Putamen (tissue), 1 donor: ENCODE measurements at places on chromosomes 2 and 18.

DNA sequence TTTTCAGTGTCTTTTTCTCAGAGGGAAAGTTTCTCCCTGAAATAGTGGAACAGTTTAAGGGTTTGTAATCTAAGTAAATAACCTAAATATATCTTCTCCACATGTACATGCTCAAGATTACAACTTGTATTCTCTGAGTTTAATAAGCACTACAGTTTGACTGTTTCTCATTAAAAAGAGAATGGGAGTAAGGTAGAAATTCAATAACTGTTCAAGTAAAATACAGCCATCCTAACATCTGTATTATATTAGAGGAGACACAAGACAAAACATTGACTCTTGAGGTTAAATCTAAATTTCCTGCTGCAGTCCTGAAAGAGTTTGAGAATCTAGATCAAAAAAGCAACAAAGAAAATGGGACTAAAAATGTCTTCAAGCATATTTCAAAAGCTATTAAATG, 73.0 kb upstream of the ZNF397 start:
- no peak for DNase-seq

DNA sequence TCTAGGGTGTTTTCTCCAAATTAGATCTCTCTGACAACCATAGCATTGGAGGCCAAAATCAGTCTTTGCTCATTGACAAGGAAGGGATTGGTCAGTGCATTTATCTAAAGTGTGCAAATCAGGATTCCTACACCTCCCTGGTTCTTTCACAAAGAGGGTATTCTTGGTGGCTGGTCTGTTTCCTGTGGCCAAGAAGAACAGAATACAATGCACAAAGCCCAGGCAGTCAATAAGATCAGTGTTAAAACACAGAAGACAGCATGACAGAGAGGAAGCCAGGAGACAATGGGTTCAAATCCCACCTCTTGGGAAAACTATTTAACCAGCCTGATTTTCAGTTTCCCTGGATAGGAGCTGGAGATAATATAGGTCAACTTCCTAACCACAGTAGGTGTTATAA, 46.1 kb upstream of the THOC1 start:
- no peak for DNase-seq

GRCh38 chr2:144467502-144468137, 52.3 kb downstream of the ZEB2 start:
- no peak for DNase-seq

DNA sequence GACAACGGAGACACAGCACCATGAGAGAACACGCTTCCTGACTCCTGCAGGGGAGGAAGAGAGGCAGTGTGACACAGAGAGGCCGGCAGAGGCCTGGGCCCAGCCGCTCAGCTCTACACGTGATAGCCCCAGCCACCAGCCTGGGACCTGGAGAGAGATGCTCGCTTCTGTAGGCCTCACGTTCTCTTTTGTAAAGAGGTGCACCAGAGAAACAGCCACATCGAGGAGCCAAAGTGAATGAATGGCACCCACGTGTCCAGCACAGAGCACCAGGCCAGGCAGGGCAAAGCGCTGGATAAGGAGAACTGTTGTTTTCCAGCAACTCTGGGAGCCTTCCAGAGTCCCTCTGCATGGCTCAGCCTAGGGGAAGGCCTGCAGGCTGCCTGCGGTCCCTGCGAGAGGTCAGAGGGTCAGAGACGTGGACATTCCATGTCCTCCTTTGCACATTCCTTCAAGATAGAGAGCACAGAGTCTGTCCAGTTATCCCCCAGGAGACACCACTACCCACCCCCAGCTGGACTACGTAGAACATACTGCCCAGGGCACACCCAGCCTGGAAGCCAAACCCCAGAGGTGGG, 14.2 kb downstream of the LIMS2 start:
- DNase-seq, result peak; percentile 54

DNA sequence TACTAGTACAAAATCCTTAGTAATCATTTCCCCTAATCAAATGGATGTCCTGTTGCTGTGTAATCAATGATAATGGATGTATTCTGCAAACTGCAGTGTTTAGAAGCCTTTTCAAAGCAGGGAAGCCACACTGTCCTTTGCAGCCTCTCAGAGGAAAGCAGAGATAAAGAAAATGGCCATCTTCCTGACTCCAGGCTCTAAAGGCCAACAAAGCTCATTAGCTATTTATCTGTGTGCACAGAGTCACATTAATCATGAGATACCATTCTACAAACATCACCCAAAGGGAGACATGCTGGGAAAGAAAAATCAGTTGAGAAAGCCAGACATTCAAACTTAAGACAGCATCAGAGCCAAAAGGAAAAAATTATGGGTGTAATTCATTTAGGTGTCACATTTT, 165.0 kb downstream of the RAD51AP2 start:
- DNase-seq, result no peak

GRCh38 chr2:127348426-127349000, 39.3 kb downstream of the MAP3K2 start:
- no peak for DNase-seq

- DNase-seq, result peak; percentile 47
These were observed 155.9 kb downstream of the ESCO1 start for GRCh38 chr18:21444465-21445212.

DNA sequence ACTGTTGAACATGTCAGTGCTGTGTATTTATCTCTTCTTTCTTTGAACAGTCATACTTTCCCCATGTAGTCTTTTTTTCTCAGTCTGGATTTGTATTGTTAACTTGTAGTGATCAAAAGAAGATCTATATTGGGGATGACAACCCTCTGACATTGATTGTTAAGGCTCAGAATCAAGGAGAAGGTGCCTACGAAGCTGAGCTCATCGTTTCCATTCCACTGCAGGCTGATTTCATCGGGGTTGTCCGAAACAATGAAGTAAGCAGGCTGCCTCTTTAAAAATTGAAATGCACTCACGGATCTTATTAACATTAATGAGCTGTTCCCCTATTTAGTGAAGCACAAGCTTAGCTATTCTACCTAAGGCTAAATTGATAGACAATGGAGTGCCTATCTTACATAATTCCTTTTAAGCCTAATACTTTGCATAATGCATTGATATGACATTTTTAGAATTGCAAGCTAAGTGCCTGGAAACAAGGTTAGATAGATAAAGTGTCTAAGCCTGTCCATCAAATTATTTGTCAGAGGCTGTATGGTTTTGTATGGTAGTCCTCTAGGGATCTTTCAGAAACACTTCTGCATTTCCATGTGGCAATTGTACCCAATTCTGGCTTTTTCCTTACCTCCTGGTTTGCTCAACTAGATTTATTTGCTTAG, 29.3 kb upstream of the FAM171B start:
- DNase-seq, result peak; percentile 6

- DNase-seq, result no peak
These were observed 60.0 kb upstream of the OTOF start for GRCh38 chr2:26537826-26538475.

DNA sequence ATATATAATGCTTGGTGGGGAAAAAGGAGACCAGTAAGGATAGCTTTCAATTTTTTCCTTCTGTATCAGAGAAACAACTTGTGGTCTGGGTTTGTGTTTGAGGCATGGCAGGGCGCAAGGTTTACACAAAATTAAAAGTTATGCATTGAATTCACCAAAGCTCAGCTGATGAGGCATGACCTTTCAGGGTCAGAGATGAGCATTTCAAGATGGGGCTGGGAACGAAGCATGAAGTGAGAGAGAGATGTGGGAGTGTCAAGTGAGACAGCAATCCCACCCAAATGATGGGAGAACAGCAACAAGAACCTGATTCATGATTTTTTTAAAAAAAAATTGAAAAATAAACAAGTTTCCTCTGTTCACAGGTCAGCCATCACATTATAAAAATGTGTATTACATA, 4.9 kb downstream of the GPR55 start:
- no peak for DNase-seq

DNA sequence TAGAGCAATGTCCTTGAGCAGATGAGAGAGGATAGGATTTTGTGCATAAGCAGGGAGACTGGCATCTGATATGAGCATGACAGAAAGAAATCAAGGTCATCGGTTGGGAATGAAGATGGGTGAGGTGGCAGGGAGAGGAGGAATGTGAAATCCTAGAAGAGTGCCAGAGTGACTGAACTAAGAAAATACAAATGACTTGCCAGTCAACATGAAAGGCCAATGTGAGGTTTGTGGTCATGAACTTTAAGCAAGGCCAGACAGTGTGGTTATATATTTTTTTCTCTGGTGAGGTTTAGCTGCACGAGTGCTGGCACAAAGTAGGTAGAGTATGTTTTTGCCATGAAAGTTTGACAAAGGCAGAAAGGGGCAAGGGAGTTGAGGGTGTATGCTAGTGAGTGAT, 21.2 kb downstream of the QPCT start:
- no peak for DNase-seq

- peak; percentile 93 for DNase-seq
These were observed 35.8 kb downstream of the ANO7 start for GRCh38 chr2:241224018-241224850.

GRCh38 chr2:20146401-20146800, 78.5 kb downstream of the SDC1 start:
- no peak for DNase-seq

DNA sequence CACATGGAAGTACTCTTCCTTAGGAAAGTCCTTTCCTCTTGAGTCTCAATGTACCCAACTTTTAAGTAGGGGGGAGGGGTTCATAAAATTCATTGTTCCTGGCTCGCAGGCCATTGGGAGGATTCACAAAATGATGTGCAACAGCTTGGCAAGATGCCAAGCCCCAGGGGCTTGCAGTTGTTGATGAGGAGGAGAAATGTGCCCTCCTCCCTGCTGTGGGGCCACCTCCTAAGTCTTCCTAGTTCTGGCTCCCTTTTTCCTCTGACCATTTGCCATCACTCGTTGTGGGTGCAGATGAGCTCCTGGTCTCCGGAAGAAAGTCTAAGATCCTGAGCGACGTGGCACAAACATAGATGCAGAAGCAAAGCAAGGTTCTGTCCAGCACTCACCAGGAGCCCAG, 435.4 kb downstream of the EIPR1 start:
- no peak for DNase-seq

GRCh38 chr2:199895406-199895805, 15.7 kb upstream of the C2orf69 start:
- DNase-seq, result no peak

DNA sequence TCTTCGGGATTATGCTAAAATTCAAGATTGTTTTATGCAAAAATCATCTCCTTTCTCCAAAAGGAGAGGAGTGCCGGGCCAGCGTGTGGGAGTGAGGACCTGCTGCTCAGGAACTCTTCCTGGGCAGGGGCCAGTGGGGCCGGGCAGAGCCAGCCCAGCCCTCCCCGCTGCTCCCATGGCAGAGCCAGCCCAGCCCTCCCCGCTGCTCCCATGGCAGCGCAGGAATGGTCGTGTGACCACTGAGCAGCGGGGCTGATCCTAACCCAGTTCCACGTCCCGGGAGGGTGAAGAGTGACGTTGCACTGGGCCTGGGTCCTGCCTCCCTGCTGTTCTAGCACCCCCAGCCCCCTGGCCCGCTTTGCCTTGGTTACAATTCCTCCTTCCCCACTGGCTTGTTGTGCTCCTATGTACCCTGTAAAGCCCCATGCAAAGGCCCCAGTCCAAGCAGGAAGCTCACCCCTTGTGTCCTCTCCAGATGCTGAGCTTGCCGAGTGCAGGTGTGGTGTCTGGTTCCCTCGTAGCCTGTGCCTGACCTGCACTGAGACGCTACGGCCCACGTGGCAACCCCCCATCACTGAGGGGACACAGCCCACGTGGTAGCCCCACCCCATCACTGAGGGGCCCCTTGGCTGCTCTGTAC, 11.4 kb upstream of the NEU4 start:
- no peak for DNase-seq

- no peak for DNase-seq
These were observed 19.5 kb downstream of the G6PC2 start for GRCh38 chr2:168920504-168921157.

GRCh38 chr2:162241571-162241970, 1.7 kb downstream of the FAP start:
- DNase-seq, result no peak

GRCh38 chr18:34957864-34958259, 83.4 kb upstream of the MAPRE2 start:
- no peak for DNase-seq

- DNase-seq, result no peak
These were observed 56.4 kb upstream of the KCNG2 start for GRCh38 chr18:79741362-79741700.

DNA sequence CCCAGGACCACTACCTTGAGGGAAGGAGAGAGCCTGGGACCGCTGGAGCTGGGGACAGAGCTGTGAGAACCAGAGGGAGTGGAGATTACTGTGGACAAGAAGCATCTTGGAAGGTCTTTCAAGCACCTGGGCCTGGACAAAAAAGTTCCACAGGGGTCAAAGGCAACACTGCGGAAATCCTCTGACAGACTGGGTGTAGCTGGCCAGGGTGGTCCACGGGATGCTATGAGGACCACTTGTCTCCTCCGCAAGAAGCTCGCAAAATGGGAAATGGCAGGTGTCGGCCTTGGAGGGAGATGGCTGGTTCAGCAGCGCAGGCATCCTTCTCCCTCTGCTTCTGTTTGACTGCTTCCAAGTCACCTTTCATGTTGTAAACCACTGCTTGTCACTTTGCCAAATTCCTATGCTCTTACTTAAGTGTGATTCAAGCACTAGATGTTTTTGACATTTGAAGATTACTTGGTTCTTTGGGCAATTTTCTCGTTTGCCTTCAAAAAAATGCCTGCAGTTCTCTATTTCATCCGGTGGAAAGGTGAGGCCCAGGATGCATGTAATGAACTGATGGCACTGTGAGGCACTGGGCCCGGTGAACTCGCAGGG, 27.7 kb downstream of the KLHL29 start:
- DNase-seq, result no peak

DNA sequence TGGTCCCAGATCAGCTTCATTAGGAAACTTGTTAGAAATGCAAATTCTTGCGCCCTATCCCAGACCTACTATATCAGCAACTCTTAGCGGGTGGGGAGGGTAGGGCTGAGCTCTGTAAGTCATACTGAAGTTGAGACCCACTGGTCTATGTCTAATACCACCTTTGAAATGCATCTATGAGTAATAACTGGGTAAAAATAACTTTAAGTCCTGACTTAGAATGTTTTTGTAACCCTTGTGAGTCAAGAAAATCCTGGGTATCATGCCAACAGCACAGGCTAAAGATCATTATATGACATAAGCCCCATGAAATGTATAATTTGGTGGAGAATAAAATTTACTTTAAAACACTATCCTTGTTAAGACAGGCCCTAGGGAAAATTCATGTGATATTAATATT, 41.4 kb downstream of the PRKD3 start:
- no peak for DNase-seq

GRCh38 chr18:7735196-7735595, 168.1 kb downstream of the PTPRM start:
- no peak for DNase-seq

- no peak for DNase-seq
These were observed 133.4 kb downstream of the AFF3 start for GRCh38 chr2:100008956-100009355.

DNA sequence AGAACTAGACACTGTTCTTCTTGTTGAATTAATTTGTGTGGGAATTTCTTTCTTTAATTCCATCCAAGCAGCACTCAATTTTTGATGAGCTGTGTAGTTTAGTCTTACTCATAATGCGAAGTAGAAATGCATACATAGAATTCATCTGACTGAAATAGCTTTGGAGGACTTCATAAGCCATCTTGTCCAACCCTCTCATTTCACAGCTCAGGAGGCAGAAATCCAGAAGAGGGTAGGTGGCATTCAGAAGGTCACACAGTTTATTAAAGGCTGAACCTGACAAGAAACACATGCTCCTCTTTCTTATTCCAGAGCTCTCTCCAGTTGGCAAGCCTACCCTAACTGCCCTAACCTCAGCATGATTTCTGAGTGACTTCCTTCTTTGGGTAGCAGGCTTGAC, 169.2 kb upstream of the NOSTRIN start:
- no peak for DNase-seq

GRCh38 chr2:226211439-226211838, 588.2 kb downstream of the IRS1 start:
- no peak for DNase-seq

GRCh38 chr18:54263904-54264336, 5.4 kb upstream of the POLI start:
- no peak for DNase-seq
